Myocyte (in vitro differentiated cells): ENCODE measurements at places on chromosomes 13 and 19. TPM values are rescaled to one million over a fixed set of nuclear protein-coding genes. Genes with fewer than 3 reads are reported as not detected.

GRCh38 chr19:38815059-38816001, 2.6 kb upstream of the LGALS4 start:
- DNase-seq: no peak

DNA sequence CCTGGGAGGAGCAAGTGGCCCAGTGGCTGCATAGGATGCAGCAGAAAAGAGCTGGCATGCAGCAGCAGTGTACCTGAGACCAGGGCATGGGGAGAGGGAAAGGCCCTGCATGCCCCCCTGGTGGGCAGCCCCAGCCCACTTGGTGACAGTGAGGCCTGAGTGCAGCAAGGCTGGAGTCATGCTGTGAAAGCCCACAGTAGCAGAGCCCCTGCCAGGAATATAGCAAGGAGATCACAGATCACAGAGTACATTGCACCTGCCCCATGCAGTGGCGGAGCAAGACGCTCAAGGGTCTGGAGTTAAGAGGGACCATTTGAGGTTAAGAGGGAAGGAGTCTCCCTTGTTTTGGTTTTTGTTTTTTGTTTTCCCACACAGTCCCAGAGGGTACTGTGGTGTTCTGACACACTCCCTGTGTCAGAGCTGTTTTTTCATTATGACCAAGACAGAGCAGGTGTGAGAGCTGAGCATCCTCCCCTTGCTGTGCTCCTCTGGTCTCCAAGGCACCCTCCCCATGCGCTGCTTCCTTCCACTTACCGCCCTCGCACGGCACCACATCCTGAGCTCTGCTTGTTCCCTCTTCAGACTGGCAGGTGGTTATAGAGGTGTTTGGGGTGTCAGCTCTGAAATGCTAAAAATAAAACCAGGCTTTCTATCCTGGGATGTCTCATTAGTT, 85.0 kb upstream of the UBL3 start:
- no peak for DNase-seq

GRCh38 chr19:16847430-16847829, 18.2 kb downstream of the SIN3B start:
- DNase-seq: no peak

GRCh38 chr13:108895220-108895704, 265.9 kb downstream of the MYO16 start:
- peak; percentile 53 for DNase-seq

DNA sequence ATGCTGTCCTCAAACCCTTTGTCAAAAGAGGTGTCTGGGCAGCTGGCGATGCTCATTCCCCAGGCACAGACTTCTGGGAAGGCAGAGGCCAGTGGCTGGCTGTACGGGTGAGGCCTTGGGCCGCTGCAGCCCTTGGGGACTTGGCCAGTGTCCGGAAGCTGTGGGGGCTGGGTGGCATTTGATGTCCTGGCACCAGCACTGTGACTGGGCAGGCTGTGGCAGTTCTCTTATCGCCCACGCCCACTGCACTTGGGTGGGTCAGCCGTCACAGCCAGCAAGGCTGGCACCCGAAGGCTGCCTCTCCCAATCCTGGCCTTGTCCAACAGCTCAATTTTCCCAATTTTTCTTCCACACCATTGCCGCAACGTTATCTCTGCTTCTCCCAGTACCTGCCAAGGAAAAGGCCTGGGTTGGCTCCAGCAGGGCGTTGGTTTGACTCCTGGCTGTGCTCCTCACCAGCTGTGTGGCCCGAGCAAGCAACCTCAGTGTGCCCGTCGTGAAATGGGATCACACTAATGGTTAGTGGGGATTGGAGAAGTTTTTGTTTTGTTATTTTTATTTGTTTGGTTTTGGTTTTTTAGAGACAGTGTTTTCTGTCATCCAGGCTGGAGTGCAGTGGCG, 12.7 kb upstream of the SLC44A2 start:
- peak; percentile 58 for DNase-seq

DNA sequence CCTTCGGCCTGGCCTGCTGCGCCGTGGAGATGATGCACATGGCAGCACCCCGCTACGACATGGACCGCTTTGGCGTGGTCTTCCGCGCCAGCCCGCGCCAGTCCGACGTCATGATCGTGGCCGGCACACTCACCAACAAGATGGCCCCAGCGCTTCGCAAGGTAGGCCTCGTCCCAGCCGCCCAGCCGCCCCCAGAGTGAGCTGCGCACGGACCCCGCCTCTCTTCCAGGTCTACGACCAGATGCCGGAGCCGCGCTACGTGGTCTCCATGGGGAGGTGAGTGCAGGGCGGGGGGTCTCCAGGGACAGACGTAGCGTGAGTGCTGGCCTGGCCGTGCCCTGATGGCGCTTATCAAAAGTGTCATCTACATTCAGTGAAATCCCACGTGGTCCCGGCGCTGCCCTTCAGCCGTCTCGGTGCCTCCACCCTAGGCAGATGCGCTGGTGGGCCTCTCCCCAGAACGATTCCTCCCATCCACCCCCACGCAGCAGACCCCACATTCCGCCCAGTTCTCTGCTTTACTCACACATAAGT, 7.2 kb downstream of the NDUFS7 start:
- no peak for DNase-seq

The MRI1 gene
- total RNA-seq: 36.0 and 37.2 TPM in 2 replicates

The LATS2 gene
- total RNA-seq: 19.4 and 21.4 TPM in 2 replicates
